ENCODE measurements at places on chromosomes 13 and 19.

- no peak for DNase-seq
These were observed at the start of gene AMER2 for GRCh38 chr13:25171517-25172302. TSS of gene AMER2 (minus strand) at chr13:25172288. CDS start at chr13:25171619, 669 bp downstream.

- no peak for DNase-seq
These were observed 709.8 kb downstream of the UQCRFS1 start for GRCh38 chr19:28502879-28503734.

DNA sequence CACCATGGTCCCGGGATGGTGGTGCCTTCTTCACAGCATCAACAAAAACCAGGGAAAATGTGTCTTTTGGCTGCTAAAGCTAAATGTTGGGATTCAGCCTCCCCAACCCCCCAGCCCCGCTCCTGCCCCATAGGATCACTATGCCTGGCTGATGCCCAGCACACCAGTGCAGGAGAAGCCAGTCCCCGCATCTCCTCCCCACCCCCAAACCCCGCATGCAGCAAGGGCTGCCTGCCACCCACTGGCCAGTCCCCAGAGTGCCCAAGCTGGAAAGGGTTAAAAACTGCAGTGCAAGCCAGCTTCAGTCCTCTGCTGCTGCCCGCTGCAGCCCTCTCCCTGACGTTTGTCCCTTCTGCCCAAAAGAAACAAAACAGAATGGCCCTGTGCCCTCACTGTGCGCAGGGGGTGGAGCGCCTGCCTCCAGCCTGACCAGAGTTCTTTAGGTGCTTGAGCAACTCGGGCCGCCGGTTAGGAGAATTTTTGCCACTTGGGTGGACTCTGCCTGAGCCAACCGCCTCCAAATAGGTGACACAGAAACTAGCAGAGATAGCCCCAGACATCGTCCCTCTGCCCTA lies 3.7 kb downstream of the CALM3 start:
- DNase-seq = no peak

GRCh38 chr19:10122045-10122444 lies 2.3 kb upstream of the EIF3G start:
- no peak for DNase-seq

DNA sequence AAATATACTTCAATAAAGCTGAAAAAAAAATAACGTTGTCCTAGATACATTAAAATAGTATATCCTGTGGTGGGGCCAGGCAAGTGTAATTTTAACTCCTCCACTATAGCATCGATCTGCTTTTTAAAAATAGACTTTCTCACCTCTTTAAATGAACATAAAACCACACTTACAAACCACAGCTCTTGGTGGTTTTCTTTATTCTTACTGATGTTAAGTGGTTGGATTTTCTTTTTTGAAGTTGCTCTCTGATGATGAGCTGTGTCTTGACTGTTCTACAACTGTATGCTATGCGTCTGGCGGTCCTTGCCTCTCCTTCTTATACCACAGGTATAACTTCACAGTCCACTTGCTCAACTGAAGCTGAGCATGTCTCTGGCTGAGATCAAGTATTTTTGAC lies 721.5 kb upstream of the KLHL1 start:
- DNase-seq = no peak

GRCh38 chr19:32540621-32541020 lies 40.4 kb upstream of the PDCD5 start:
- DNase-seq = no peak

DNA sequence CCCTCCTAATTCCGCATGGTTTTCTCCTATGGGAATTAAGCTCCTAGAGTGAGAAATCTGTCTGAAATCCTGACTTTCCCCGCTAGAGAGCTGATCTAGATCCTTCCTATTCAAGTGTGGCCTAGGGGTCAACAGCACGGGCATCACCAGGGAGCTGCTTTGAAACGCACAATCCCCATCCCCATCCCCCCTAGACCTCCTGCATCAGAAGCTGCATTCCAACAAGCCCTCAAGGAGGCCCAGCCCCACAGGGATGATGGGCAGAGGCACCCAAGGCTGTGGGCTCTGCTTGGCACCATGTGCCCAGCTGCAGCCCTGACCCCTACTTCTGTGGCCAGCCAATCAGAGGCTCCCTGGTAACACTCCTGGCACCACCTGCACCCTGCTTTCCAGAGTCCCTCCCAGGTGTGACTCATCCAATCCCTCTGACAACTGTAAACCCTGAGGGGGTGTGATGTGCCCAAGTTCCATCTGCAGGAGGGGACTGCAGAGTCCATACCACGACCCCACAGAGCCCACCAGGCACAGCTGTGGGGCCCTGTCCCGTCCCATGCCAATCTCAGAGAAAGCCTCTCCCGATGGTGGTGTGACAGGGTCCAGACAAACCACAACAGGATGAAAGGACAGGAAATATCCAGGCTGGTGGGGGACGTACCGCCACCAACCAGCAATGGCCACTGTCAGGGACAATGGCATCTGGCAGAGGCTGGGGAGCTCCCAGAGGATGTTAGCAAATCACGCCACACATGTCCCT lies 19.8 kb upstream of the SLC35E1 start:
- no peak for DNase-seq

GRCh38 chr13:113421673-113422270 lies 31.5 kb downstream of the ADPRHL1 start:
- DNase-seq = no peak

DNA sequence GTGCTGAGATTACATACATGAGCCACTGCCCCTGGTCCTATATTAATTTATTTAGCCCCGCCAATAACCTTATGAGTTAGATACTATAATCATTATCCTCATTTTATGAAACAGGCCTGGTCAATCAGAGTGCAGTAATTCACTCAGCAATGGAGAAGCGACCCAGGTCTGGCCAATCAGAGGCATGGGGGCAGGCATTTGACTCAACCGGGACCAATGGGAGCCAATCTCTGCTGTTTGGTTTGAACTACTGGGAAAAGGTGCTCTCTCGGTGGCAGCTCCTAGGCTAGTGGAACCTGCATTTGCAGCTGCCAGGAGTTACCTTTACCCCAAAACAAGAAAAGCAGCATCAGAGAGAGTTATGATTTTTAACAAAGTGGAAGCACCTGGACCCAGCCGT lies 6.6 kb downstream of the SIRT2 start:
- no peak for DNase-seq

DNA sequence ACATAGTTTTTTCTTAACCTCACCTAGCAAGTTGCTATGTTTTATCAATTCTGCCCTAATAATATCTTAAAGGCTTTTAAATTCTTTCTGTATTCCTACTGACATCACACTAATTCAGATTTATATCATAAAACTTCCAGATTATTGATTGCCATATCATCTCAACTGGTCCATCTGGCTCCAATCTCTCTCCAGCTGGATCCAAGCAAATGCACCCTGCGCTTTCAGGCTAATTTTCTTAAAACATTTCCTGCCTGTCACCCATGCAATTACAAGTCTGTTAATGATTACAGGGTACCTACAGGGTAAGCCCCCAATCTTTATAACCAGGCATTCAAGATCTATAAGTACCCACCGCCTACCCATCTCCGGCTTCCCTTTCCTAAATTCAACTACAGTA lies 95.2 kb downstream of the SERP2 start:
- DNase-seq = no peak

GRCh38 chr13:46341112-46341711 lies 45.8 kb downstream of the RUBCNL start:
- DNase-seq = no peak

GRCh38 chr19:18514800-18515682 lies 6.8 kb downstream of the ELL start:
- DNase-seq = no peak

DNA sequence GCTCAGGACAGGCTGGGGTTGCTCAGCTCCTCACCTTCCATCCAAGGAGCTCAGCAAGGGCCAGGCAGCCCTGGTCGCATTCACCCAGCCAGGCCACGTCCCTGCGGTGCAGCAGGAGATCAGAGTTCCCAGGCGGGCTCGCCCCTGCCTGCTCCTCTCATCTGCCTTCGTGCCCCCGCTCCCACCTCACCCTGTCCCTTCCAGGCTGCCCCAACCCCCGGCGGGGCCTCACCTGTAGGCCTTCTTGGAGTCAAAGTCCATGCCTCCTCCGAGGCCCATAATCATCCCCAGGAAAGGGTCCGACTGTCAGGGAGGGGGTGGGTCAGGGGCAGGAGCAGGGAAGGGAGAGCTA lies 1.3 kb upstream of the RINL start:
- DNase-seq = no peak

DNA sequence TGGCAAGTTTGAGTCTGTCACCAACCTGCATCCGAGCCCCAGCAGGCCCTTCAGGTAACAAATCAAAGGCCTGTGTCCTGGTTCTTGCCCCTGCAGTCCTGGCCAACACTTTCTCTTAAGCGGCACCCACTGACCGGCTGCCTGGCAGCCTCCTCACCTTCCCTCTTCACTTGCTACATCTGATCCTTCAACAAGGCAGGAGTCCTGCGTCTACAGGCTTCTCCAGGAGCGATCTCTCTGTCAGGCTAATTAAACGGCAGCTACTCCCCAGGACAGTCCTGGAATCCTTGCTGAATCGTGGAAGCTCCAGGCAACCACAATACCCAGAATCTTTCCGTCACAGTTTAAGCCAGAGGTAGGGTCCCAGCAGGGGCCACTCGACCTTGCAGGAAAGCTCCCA lies 41.1 kb upstream of the GAS6 start:
- no peak for DNase-seq

DNA sequence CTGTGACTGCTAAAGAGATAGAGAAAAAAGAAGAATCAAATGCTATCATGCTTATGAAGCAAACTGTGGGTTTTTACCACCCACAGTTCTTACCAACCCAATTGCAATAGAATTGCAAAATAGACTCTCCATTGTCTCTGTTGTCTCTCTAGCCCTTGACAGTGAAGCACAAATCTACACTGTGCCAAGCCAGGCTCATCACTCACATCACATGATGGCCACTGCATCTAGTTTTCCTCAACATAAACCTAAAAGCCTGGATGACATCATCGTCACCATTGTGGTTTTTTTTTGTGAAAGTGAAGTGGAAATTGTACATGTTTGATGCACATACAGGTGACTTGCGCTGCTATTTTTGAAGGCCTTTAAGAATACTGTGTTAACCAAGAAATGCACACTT lies 56.1 kb downstream of the KL start:
- no peak for DNase-seq

DNA sequence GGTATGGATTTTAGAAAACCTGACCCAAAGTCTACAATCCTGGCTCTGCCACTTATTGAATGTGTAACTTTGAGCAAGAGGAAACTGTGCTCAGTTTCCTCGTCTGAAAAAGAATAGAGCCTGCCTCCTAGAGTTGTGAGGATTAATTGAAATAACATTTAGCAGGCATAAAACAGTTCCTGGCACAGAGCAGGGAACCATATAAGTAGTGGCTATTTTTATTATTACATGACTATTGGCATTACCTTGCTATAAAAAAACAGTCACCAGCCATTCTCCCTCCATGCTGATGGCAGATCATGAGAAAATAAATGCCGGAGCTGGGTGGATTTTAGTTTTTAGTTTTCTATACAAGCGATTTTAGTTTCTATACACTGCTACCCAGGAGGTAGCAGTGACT lies 5.8 kb downstream of the DOCK9 start:
- DNase-seq = no peak
